Activated gamma-delta T cell (primary cell): ENCODE measurements at places on chromosomes 16 and 17.

- no peak for DNase-seq
These were observed 1.0 kb downstream of the LYRM1 start for GRCh38 chr16:20901436-20902112.

- DNase-seq: no peak
These were observed 2.7 kb upstream of the NFE2L1 start for GRCh38 chr17:48045316-48046001.

GRCh38 chr16:49599281-49599680, 225.7 kb downstream of the C16orf78 start:
- DNase-seq: no peak

GRCh38 chr17:8337802-8338752, 1.6 kb upstream of the ODF4 start:
- no peak for DNase-seq

- DNase-seq: no peak
These were observed 86.8 kb upstream of the HSBP1 start for GRCh38 chr16:83720981-83721380.

- DNase-seq: no peak
These were observed 19.8 kb upstream of the MPRIP start for GRCh38 chr17:17022456-17022855.

DNA sequence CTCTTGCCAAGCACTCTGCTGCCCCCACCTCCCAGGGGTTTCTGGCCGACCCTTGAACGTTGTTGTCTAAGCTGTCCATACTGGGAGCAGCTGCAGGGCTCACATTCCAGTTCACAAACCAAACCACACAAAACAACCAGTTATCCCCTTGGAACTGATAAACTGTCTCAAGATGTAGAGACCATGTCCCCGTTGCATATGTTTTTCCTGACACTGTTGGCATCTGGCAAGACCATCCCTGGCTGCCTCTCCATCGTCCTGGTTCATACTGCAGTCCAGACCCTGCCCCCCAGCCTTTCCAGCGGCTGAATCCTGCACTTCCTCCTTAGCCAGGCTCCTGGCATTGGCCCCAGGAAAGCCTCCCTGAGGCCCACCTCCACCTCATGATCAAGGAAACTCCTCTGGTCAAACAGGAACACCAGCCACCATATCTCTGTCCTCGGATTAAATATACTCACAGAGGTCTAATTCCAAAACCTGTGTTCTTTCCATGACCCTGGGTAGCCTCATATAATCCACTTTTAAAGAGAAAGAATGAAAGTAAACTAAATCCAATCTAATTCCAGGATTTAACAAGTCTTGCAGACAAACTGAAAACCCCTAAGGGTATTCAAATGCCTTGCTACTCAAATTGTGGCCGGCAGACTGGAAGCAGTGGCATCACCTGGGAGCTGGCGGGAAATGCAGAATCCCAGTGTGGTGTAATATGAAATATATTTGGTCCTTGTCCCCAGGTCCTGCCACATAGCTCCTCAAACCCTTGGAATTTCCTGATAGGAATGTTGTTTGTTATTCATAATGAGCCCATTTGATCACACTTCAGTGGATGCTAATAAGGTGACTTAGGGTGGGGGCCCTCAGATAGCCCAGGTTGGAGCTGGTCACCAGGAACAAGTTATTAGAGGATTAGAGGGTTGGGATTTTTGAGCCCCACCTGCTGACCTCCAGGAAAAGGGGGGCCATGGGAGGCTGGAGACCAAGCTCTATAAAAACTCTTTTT, 14.2 kb downstream of the GAS7 start:
- no peak for DNase-seq
